ENCODE measurements at places on chromosomes 11 and 22.
A peak's percentile ranks its signal among the peaks of the same experiment; 100 is the strongest.

- no peak for DNase-seq
Measured at GRCh38 chr11:64741375-64742086, 2.4 kb downstream of the RASGRP2 start.

DNA sequence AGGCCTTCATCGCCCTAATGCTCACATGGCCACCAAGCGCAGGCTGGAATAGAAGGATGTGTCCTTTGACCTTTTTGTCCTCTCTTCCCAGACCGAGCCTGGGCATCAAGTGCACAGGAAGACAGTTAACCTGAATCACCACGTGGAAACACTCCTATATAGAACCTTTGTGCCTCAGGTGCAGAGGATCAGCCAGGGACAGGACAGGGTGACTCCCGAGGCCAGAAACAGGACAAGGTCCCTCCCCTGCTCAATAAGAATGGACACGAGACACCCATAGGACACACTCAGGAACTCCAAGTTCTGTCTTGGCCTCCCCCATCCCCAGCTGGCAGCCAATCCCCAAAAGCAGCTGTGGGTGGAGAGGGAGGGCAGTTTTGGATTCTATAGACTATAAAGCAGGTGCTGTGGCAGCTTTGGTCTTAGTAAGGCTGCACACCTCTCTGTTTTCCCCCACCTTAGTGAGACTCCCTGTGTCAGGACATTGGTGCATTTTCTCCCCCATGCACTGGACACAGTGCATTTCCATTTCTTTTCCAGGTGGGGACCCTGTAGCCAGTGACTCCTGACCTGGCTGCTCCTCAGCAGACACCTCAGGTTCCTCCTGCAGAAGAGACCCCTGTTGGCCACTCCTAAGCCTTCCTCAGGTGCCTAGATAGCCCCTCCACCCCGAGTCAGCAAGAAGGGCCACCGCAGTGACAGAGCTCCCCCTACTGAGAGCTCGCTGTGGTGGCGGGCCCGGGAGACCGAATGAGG, 43.6 kb upstream of the POU2AF1 start:
- DNase-seq = peak; percentile 47

- peak; percentile 52 for DNase-seq
Measured at GRCh38 chr22:50209893-50210292, 9.1 kb downstream of the SELENOO start.

- no peak for DNase-seq
Measured at GRCh38 chr11:127804747-127805400, 782.5 kb downstream of the ETS1 start.

Measured in stimulated activated CD4-positive, alpha-beta T cell treated with anti-CD3 and anti-CD28 coated beads, Interleukin-1b, Interleukin-23, amount 100 ng/mL, for 1 hour (primary cell).